ENCODE measurements at places on chromosomes 16 and 17.

DNA sequence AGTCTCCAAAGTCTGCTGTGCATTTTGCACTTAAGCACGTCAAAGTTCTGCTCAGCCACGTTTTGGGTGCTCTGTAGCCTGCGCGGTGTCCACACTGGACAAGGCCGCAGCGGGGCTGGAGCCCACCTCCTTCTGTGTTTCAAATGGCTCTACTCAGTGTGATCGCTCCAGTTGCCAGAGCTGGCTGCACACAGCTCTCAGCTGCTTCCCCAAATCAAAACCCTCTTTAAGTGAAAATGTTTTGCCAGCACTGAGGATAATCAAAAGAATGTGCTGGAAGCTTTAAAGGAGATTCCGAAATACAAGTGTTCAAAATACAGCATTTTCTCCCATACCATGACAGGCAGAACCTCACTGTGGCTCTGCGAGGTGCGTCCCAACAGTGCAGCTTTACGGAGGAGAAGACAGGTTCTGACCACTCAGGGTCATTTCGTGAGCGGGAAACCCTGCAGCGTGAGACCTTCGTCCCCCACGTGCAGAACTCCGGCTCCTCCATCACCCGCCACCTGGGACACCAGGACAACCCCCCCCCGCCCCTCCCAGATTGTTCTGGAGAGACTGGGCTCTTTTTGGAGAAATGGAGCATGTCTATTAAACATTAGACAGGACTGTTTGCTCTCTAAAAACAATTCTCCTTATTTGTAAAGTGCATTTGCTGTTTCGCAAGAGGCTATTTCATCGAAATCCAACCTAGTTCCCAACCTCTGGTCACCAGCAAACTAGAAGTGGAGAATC lies 16.6 kb downstream of the TBC1D16 start:
- DNase-seq: no peak

DNA sequence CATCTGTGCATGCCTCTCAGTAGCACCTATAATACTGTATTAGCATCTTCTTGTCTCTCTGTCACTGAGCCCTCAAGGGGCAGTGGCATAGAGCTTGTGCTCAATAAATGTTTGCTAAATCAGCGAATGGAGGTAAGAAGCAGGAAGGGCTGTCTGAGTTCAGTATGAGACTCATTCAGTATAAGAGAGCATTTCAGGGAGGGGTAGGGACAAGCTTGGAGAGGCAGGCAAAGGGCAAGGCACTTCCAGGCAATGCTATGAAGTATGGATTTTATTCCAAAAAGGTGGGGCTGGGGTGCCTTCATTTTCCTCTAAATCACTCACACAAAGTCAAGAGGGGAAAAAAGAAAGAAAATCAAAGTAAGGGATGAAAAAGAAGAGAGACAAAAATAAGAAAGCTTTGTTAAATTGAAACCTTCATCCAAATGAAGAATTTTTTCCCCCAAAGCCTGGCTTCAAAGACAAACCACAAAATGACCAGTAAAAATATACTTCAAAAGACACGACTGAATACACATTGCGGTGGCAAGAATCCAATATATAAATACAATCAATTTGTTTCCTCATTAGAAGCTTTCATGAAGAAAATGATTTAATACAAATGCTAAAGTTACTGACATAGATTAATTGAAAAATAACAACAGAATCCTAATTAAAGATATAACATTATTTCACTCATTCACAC lies 51.2 kb downstream of the SKAP1 start:
- no peak for DNase-seq

DNA sequence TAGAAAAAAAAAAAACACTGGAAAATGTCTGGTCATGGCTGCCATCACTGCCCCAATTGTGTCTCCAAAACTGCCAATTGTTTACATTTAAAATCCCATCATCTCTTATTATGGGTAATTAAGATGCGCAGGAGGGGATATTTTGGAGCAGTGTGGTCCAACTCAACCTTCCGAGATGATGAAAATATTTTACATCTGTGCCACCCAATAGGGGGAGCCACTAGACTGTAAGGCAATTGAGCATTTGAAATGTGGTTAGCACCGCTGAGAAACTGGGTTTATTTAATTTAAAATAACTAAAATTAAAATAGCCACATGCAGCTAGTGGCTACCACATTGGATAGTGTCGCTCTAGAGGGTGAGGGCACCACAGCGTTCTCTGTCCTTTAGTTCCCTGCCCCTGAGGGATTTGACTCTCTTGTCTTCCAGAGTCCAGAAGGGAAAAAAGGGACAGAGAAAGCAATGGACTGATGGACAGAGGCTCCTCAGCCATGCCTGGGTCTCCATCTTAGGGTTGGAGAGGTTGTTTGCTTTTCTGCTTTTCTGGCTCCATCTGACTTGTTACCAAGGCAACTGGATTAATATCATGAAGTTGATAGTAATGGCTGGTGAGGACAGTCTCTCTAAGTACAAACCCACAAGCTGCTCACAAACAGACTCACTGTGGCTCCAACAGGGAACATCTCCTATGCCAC lies 3.5 kb downstream of the MPO start:
- no peak for DNase-seq

GRCh38 chr16:53893731-53894435 lies 189.9 kb downstream of the FTO start:
- no peak for DNase-seq

GRCh38 chr16:35344012-35344762 lies 1884.8 kb downstream of the TP53TG3F start:
- no peak for DNase-seq

- DNase-seq: no peak
These were observed 15.6 kb upstream of the RHOT1 start for GRCh38 chr17:32126746-32127145.

DNA sequence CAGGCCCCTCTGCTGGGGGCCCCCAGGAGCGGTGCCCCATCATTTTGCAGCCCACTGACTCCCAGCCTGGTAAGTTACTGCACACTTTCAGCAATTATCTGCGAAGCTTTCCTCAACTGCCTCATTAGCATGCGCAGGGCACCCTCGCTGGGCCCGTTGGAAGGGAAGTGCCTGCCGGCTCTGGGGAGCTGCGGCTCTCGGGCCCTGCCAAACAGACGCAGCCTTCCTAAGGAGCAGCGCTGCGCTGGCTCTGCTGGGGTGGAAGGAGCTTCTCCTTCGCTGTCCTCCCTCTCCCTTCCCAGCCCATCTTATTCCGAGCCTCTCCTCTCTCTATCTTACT lies 71.0 kb downstream of the RBBP6 start:
- DNase-seq: no peak

- DNase-seq: no peak
These were observed 5.3 kb downstream of the DEF8 start for GRCh38 chr16:89953671-89954406.

DNA sequence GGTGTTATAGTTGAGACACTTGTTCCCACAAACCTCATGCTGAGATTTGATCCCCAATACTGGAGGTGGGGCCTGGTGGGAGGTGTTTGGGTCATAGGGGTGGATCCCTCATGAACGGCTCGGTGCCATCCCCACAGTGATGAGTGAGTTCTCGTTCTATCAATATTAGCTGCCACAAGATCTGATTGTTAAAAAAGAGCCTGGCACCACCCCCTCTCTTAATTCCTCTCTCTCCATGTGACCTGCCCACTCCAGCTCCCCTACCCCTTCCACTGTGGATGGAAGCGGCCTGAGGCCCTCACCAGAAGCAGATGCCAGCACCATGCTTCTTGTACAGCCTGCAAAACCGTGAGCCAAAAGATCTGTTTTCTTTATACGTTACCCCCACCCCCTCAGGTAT lies 31.2 kb downstream of the TRIM16 start:
- no peak for DNase-seq

DNA sequence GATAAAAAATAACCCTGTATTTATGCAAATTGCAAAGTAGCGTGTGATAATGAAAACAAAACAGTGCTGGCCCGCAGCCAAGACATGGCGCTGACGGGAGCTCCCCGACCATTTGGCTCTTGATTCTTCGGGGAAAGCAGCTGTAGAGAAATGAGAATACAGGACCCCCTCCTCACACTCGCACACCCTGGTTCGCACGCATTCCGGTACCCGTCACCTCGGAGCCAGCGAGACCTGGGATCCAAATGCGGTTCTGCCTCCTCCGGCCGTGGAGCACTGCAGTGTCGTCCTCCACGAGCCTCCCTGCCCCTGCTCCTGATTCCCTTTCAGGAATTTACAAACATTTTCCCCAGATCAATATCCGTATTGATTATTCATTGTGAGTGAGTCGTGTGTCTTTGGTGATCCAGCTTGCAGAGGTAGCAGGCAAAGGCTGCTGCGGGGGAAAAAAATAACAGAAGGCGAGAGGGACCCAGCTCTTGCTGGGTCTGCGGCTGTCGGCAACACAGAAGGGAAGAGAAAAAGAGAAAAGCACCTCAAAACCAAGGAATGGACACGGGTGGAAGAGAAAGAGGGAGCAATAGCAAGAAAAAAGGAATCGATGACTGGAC lies 184.1 kb upstream of the ZFHX3 start:
- DNase-seq: no peak

DNA sequence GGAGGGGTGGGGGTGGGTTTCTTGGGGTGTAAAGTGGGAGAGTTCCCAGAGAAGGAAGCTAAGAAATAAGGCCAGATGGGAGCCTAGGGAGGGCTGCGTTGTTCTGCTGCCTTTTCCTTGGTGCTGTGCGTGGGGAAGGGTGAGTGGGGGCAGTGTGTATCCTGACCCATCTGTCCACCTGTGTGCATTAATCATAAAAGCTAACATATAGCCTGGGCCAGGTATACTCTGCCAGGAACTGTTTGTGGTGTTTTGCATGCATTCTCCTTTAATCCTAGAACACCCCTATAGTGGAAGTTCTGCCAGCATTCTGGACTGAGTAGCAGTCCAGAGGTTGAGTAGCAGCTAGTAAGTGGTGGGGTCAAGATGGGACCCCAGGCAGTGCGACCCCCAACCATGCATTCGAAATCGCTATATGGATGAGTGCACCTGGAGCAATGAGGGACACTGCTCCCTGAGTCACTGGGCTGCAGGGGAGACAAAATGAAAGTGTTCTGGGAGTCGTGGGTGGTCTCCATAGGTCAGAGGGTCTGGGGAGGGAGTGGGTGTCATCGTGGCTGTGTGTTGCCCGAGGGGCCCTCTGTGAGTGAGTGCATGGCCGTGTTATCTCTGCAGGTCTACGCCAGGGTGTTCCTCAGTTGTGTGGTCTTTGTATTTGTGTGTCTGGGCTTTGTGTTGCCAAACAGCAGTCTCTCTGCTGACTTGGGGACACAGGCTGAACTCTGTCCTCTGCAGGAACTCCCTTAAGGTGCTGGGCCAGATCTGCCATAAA lies 1.3 kb downstream of the ERBB2 start:
- no peak for DNase-seq
